ENCODE measurements at places on chromosomes 4 and X. TPM values are rescaled to one million over a fixed set of nuclear protein-coding genes. Genes with fewer than 3 reads are reported as not detected.

DNA sequence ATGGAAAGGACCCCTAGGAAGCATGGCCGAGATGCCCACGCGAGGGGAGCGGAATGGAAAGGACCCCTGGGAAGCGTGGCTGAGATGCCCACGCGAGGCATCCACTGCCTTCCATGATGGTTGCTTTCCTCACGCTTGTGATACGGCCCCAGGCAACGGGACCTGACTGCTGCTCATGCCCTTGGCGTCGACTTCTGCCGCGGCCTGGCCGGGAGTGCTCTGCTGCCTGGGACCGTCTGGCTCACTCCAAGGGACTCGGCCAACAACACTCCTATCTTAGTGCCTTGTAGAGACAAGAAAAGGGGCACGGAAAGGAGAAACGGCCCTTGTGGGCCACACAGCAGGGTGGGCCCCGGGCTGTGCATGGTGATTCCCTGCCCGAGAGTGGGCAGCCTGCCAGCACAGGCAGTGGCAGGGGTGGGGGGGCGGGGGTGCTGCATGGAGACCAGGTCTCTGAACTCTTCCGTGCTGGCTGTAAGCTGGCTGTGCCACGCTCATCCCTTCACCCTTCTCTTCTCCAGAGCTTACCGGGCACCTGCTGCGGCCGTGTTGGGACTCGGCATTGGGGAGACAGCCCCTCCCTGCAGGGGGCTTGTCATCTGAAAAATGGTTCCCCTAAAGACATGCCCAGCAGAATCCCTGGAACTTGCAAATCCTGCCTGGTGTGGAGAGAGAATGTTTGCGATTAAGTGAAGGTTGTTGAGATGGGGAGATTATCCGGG, 38.6 kb upstream of the HMX1 start:
- DNase-seq = no peak

The RHOXF1 gene
- polyA plus RNA-seq = not detected

DNA sequence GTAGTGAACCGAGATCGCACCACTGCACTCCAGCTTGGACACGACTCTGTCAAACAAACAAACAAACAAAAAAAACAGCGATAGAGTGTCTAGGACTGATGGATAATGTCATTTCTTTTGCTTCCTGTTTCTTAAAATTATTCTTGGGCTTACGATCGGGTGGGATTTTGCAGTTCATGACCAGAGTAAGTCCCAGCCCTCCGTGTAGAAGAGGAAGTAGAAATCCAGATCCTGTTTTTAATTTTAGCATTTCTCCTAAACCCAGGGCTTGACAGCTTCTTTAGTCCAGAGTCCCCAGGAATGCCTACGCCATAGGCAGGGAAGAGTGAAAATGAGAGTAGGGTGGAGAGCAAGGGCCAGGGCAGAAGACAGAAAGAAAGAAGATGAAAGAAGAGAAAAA, 94.3 kb downstream of the HPRT1 start:
- no peak for DNase-seq

- DNase-seq = no peak
These were observed 3.7 kb downstream of the HHIP start for GRCh38 chr4:144649646-144650045.

DNA sequence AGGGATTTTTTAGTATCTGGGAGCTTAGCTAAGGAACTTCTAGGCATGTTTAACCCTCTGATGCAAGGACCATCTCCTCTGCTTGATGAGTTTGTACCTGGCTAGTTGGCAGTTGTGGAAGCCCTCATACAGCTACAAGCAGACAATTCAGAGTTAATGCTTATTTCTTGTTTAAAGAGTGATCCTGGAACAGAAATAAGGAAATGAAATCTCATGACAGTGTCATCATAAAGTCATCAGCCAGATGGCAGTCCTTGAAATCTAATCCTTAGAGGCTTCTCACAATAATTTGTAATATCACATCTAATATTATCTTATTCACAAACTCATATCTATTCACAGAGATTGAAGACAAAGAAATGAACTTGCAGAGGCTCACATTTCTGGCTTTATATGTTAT, 581.6 kb upstream of the FTHL17 start:
- DNase-seq = no peak

The SPIN3 gene
- 8.8 TPM for polyA plus RNA-seq

DNA sequence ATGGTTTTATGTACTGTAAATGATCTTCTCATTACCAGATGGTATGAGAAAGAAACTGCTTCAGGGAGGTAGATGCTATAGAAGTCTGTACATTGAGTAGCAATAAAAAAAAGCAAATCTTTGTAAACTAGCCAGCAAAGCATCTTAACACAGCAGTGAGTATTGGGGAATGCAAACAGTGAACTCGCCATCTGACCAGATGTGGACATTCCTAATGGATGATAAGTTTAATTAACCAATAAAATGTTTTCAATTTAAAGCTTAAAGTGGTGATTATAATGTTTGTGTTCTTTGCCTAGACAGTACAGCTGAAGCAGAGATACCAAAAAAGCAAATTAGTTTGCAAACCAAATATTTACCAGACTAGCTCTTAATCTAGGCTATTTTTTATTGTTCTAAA, 1144.2 kb downstream of the FAT4 start:
- no peak for DNase-seq

DNA sequence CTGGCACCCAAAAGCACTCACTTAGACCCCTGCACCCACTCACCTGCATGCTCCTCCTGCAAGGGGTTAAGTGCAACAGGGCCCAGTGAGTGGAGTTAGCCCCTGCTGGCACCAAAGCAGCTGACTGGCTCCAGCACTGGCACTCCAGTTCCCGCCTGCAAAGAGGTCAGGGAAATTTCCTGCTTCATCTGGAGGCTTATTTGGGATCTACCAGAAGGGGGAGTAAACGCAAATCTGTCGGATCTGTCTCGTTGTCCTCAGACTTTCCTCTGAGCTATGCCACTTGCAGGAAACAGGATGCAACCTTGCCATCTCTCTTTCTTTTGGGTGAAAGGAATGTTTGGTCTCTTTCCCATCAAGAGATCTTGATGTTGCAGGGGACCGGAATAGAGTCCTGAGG, 435.6 kb downstream of the PCDH10 start:
- peak; percentile 3 for DNase-seq

- no peak for DNase-seq
These were observed 82.8 kb downstream of the MAGEB10 start for GRCh38 chrX:27890611-27891010.

- no peak for DNase-seq
These were observed 9.4 kb upstream of the COPS4 start for GRCh38 chr4:83025563-83025962.

The CTAG1B gene
- not detected for polyA plus RNA-seq

The PCDH7 gene
- not detected for polyA plus RNA-seq

GRCh38 chrX:18789916-18790315, 82.5 kb downstream of the PPEF1 start:
- no peak for DNase-seq

DNA sequence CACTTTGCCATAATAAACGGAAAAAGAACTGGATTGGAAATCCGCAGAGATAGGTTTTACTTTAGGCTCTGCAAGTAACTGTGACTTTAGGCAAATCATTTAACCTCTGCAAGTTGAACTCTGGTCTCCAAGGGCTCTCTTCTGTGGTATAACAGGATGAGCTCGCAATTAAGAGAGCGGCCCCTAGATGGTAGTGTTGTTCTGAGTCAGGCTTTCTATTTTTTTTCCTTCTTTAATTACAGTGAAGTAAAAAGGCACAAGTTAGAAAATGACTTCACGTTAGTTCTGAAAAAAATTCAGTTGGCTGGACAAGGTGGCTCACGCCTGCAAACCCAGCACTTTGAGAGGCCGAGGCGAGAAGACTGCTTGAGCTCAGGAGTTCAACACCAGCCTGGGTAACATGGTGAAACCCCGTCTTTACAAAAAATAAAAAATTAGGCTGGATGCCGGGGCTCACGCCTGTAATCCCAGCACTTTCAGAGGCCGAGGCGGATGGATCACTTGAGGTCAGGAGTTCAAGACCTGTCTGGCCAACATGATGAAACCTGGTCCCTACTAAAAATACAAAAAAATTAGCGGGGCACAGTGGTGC, 18.0 kb downstream of the RPS3A start:
- peak; percentile 78 for DNase-seq

- no peak for DNase-seq
These were observed 832.1 kb upstream of the INTU start for GRCh38 chr4:126800575-126801141.

The NIPAL1 gene
- 2.8 TPM for polyA plus RNA-seq

- DNase-seq = no peak
These were observed 18.5 kb upstream of the CXCL3 start for GRCh38 chr4:74056858-74057562.

The FGB gene
- 273 TPM for polyA plus RNA-seq

All from HepG2 (cell line).